ENCODE measurements at places on chromosomes 7 and 10.

- DNase-seq, result no peak
These were observed 299.9 kb downstream of the AUTS2 start for GRCh38 chr7:69898189-69898588.

- DNase-seq, result no peak
These were observed 82.6 kb upstream of the NPVF start for GRCh38 chr7:25310896-25311295.

DNA sequence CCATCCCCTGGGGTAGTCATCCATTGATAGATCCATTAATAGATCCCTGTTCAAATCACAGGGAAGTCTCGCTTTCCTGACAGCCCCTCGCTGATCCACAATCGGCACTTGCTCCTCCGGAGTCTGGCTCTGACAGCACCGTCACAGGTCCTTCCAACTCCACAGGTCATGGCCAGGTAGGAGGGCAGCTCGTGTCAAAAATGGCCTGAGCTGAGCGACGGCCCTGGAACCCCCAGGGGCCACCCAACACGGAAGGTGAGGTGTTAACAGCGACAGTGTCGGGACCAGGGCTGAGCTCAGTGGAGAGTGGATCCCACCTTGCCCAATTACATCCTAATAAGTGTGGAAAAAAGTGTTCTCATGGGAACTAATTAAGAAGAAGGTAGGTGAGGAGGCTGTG, 219.8 kb downstream of the TCERG1L start:
- no peak for DNase-seq

DNA sequence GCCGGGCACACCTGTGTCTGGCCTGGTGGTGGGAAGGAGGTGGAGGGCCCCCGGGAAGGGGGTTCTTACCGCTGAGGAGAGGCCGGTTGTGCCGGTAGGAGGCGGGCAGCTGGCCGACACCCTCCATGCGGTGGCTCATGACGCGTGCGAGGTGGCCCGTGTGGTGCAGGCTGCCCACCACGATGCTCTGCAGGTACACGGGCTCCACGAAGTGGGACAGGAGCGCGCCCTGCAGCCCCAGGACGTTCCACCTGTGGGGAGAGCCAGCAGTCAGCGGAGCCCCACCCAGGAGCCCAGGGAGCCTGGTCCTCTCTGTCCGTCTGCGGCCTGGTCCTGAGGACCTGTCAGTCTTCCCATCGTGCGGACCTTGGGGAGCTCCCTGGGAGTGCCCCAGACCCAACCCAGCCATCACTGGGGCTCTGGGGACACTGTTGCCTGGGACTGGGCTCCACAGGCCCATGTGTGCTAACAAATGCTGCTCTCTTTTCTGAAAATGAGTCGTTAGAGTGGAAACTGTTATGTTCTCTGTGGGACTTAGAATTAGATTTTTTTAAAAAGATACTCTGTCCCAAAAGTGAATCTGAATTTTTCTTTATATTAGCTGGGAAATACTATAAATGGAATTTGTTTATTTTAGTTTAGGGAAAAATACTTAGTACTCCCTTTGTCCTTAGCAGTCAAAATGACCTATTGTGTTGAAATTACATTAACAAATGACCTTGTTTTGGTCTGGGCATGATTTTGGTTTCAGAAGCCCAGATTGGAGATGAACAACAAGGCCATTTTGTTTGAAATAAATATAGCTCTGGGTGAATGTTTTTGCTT, 143.9 kb downstream of the WDR37 start:
- no peak for DNase-seq

GRCh38 chr10:100508691-100509150, 10.9 kb downstream of the SEC31B start:
- no peak for DNase-seq

GRCh38 chr10:132678436-132679216, 107.3 kb downstream of the NKX6-2 start:
- DNase-seq, result no peak

GRCh38 chr10:6456067-6456466, 124.0 kb downstream of the PRKCQ start:
- DNase-seq, result no peak

DNA sequence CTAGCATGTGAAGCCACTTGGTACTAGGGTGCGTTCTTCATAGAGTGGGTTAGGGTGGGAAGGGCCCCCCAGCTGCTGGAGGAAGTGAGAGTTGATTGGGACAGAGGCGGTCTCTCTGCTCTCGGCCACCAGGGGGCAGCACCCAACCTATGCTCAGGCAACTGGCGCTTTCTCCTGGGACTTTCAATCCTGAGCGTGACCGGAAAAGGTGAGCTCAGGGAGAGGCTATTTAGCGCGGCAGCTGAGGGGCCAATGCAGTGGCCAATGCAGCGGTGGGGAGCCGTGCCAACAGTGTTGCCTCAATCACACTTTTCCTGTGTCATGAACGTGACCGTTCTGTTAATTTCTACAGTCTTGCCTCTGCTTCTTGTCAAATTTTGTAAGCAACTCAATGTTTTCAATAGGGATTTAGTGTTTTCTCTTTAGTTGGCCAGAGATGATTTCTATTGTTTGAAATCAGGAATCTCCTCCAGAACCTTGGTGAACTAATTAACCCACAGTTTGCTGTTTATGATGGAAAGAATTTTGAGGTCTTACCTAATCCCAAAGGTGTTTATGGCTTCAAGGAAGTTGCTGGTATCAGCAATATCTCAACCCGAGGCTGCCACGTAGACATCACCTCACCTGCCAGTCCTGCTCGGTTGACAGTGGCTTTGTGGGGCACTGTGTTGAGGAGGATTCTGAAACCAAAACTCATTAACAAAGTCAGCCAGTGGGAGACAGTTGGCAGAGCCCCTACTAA, 67.9 kb upstream of the PDZD8 start:
- peak; percentile 18 for DNase-seq

DNA sequence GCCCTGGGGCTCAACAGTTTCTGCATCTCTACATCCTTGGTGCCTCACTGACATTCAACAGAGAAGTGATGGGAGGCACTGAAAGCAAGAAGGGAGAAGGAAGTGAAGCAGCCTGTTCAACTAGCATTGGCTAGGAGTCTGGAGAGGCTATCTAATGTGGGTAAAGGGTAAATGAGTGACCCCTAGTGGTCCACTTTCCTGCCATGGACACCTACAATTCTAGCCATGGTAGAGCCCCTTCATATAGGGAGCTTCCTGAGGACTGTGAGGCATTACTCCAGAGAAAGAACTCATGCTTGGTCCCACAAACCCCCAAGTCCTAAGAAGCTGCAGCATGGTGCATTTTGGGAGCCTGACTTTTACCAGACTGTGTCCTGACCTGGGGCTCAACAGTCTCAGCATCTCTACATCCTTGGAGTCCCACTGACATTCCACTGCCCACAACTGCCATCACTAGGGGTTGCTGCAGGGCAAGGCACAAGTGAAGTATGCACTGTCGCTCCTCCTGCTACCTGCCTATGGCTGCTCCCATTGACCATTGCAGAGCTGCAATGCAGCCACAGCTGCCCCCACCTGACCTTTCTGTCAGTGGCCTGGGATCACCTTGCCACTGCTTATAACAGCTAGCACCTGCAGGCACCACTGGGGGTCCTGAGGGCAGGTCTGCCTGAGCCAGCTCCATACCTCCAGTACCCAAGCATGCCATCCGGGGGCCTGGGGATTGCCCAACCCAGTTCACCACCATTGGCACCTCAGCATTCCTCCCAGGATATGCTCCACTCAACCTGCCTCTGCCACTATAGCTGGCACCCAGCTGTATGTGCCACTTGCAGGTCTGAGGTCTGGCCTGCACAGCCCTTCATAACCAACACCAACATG, 44.1 kb upstream of the CDK6 start:
- no peak for DNase-seq

GRCh38 chr7:99042957-99043356, 101.0 kb downstream of the SMURF1 start:
- DNase-seq, result no peak

DNA sequence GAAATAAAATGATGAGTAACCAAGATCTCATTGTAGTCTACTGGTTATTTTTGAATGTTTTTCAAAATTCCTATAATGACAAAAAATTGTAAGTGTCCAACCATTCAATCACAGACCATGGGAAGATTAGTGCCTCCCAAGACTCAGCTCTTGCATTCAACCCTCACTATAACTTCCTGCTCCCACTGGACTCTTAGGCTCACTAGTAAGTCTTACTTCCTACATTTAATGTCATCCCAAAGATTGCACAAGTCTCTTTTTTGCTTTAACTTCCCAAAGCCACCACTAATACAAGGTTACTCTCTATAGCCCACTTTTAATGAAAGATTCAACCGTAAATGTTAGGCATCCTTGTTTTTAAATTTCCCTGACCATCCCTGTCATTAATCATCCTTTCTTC, 111.9 kb upstream of the NRBF2 start:
- no peak for DNase-seq

- DNase-seq, result no peak
These were observed 70.4 kb upstream of the CC2D2B start for GRCh38 chr10:95837356-95837776.

DNA sequence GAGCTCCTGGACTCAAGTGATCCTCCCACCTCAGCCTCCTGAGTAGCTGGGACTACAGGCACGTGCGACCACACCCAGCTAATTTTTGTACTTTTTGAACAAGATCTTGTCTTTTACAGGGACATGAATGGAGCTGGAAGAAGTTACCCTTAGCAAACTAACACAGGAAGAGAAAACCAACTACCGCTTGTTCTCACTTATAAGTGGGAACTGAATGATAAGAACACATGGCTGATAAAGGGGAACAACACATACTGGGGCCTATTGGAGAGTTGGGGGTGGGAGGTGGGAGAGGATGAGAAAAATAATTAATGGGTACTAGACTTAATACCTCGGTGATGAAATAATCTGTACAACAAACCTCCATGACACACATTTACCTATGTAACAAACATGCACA, 70.9 kb upstream of the INHBA start:
- DNase-seq, result no peak

Data from stimulated activated CD4-positive, alpha-beta T cell treated with anti-CD3 and anti-CD28 coated beads, Interleukin-12 subunit alpha, Interleukin-12 subunit beta, amount 100 ng/mL, for 24 hours (primary cell).